ENCODE measurements at places on chromosomes 12 and 14.

GRCh38 chr12:2429032-2429431, 365.7 kb upstream of the FKBP4 start:
- DNase-seq: no peak

DNA sequence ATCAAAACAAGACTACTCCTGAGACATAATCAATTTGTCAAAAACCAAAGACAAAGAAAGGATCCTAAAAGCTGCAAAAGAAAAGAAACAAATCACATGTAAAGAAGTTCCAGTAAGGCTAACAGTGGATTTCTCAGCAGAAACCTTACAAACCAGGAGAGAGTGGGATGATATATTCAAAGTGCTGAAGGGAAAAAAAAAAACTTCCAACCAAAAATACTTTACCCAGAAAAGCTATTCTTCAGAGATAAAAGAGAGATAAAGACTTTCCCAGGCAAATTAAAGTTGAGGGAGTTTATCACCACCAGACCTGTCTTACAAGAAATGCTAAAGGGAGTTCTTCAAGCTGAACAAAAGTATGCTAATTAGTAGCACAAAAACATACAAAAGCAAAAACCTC, 91.9 kb upstream of the PPP2R5C start:
- no peak for DNase-seq

GRCh38 chr14:89624500-89625156, 207.6 kb upstream of the FOXN3 start:
- no peak for DNase-seq

- DNase-seq: no peak
Measured at GRCh38 chr12:16300122-16300521, 22.6 kb upstream of the SLC15A5 start.

- peak; percentile 39 for DNase-seq
Measured at GRCh38 chr12:115060477-115061168, 376.6 kb upstream of the TBX3 start.

- DNase-seq: no peak
Measured at GRCh38 chr12:112851024-112851777, 55.6 kb upstream of the OAS1 start.

GRCh38 chr14:42319996-42320395, 713.3 kb downstream of the LRFN5 start:
- no peak for DNase-seq

DNA sequence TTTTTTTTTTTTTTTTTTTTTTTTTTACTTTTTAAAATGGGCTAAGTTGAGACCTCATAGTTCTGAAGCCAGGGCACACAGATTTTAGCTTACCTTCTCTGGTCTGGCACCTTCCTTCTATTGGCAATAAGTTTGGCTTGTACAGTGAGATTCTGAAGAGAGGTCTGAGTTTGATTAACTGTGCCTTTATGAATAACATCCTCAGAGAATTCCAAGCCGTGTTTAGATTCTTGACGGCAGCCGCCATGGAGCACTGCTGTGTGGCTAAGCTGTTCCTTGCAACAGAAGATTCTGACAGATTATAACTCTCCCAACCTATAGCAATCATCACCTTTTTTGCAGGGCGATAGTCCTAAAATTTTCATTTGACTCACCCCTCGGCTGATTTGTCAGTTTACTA, 354.9 kb upstream of the FAR2 start:
- no peak for DNase-seq

GRCh38 chr12:110015132-110015531, 15.9 kb downstream of the ANKRD13A start:
- no peak for DNase-seq

- DNase-seq: no peak
Measured at GRCh38 chr12:27548301-27549199, 24.5 kb downstream of the PPFIBP1 start.

DNA sequence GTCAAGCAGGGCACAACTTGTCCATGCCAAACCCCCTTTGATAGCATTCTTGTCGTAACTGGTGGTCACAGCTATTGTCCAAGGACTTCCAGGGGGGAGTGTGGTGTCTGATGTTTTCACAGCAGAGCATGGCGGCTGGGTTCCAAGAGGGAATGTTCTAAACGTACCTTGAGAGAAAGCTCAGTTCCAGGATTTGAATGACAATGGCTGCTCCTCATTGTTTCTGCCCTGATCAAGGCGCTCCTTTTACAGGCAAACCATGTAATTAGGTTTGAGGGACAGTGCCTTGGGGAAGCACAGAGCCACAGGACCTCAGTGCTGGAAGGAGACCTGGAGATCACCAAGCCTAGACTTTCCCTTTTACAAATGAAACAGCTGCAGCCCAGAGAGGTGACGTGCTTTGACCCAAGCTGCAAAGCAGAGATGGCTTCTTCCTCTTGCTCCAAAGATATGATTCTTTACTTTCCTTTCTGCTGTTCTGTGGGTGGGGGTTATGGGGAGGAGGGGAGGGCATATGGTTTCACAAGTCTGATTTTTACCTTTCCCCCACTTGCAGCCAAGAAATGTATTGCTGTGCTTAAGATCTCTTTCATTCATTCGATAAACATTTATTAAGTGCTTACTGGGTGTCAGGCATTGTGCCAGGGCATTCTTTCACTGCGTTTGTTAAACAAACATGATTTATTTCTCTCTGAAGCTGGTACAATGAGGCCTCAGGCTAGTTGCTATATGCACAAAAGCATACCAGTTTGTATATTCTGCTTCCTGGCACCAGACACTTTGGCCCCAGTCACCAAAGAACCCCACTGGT, 172.8 kb downstream of the KTN1 start:
- DNase-seq: peak; percentile 96

- DNase-seq: no peak
Measured at GRCh38 chr12:132277374-132277941, 51.9 kb downstream of the GALNT9 start.

- DNase-seq: no peak
Measured at GRCh38 chr12:66725031-66725430, 46.2 kb upstream of the GRIP1 start.

- DNase-seq: no peak
Measured at GRCh38 chr12:74449872-74450271, 87.8 kb upstream of the ATXN7L3B start.

- DNase-seq: no peak
Measured at GRCh38 chr14:55585854-55586253, 5.8 kb downstream of the KTN1 start.

DNA sequence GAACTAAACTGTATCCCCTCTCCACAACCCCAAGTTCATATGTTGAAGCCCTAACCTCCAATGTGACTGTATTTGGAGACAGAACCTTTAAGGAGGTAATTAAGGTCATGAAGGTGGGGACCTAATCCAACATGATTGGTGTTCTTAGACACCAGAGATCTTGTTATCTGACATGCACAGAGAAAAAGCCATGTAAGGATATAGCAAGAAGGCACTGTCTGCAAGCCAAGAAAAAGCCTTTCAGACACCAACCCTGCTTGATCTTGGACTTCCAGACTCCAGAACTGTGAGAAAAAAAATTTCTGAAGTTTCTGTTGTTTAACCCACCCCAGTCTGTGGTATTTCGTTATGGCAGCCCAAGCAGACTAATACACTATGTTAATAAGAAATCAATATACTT, 62.2 kb upstream of the CFL2 start:
- no peak for DNase-seq

DNA sequence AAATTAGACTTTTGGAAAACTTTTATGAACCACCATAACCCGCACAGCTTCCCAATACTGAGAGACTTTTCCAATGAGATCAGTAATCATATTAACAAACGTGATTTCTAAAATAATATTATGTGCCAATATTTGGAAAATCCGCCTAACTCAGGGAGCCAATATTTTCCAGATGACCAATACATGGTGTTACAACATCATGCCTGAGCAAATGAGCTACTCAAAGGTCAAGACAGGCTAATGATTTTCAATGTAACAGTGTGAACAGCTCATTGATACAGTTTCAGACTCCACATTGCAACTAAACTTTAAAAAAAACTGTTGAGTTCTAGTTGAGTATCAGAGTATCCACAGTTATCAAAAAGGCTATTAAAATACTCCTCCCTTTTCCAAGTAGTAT, 46.8 kb downstream of the RNF34 start:
- DNase-seq: no peak

DNA sequence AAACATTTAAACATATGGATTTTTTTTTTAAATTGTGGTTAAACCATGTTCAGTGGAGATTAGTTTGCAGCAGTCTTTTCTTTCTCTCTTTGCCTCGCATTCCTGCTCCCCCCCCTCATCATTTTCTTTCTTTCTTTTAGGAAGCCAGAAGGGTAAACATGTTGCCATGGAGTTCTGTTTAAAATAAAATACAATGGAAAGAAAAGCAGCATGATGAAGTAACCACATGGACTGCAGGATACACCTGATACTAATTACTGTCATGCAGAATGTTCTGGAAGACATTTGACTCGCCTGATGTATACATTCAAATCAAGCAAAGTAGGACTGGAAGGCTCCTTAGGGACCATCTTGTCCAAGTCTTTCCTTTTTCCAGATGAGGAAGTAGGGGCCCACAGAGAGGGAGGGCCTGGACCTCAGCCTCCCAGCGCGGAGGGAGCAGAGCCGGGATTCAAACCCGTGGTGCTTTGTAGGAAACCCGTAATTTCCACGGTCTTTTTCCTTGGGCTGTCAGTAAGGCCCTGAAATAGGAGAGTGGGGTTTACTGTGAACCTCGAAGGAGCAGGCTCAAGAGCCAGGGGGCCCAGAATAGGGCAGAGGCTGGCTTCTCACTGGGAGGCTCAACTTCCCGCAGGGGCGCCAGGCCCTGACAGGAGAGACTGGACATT, 2.4 kb upstream of the MEG3 start:
- DNase-seq: no peak

GRCh38 chr12:46237371-46238045, 31.3 kb downstream of the SLC38A1 start:
- no peak for DNase-seq

DNA sequence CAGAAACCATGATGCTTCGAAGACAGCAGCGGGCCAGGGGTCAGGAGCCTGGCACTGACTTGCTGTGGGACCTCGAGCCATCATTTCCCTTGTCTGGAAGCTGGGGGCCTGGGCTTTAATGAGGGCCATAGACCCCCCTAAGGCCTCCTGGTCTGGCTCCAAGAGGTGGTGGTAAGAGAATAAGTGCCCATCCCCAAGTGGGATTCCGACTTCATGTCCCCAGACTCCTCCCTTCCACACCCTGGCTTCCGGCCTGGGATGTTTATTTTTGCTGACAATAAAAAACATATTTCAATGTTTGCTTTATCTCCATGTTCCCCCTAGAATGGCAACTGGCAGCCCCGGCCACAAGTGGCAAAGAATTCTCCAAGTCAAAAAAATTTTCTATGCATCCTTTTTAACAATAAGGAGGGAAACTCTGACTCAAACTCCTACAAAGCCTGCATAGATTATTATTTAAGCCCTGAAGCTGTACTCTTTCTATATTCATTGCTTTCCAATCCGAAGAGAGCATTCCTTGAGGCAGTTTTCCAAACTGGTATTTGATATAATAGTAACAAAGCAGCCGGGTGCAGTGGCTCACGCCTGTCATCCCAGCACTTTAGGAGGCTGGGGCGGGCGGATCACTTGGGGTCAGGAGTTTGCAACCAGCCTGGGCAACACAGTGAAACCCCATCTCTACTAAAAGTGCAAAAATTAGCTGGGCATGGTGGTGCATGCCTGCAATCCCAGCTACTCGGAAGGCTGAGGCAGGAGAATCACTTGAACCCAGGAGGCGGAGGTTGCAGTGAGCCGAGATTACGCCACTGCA, 84.0 kb downstream of the ITPK1 start:
- no peak for DNase-seq

DNA sequence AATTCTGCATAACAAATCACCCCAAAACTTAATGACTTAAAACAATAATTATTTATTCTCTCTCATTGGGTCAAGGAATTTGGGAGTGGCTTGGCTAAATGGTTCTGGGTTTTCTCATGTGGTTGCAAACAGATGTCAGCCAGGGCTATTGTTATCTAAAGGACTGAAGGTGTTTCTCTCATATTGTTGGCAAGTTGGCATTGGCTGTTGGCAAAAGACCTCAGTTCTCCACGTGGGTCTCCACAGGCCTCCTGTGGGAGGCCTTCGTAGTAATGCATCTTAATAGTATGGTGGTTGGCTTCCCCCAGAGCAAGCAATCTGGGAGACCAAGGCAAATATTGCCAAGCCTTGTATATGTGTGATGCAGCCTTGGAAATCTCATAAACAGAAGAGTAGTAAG, 14.4 kb downstream of the GALNT16 start:
- no peak for DNase-seq

DNA sequence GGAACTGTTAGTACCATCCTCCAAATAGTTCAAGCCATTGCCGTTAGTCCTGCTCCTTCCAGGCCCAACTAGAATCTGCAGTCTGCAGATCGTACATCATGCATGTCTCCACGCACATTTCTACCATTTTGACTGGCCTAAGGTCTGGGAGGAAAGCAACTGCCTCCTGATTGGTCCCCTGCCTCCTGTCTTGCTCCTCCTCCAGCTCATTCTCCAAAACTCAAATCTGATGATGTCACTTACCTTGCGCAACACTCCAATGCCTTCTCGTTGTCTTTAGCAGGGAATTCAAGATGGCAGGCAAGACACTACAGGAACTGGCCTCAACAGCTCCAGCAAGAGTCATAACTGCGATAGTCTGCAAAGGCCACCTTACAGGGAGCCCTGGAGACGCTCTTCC, 9.7 kb upstream of the HCAR1 start:
- no peak for DNase-seq

DNA sequence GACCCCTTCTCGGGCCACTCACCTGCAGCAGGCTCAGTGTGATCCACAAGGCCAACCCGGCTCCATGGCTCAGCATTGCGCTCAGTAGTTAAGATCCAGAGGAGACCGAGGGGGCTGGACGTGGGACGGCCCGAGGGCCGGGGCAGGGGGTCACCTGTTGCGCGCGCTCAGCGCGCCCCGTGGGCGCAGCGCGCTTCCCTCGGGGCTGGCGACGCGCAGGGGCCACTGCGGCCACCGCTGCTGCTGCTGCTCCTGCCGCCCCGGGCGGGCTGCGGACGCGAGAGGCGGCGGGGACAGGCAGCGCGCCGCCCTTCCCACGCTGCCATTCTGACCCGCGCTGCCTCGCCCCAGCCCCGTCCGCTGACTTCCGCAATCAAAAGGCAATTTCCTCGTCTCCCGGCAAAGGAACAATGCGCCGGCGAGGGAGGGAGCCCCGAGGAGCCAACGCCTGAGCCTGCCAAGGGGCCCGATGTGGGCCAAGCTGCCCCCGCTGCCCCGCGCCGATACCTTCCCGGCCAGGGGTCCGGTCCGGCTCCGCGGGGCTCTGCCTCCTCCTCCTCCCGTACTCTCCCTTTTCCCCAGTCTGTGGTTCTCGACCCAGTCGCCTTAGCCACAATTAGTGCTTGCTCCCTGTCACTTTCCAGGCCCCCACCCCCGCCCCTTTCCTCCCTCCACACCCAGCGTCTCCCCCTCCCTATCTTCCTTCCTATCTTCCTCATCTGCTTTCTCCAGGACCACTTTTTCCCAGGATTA, 27.3 kb downstream of the PTPRB start:
- no peak for DNase-seq
